ENCODE measurements at places on chromosomes 6 and 20.

- DNase-seq = no peak
Observed at GRCh38 chr20:31693987-31694661, 28.5 kb downstream of the BCL2L1 start.

GRCh38 chr6:141580131-141580530 is 552.6 kb upstream of the GJE1 start:
- DNase-seq = no peak

DNA sequence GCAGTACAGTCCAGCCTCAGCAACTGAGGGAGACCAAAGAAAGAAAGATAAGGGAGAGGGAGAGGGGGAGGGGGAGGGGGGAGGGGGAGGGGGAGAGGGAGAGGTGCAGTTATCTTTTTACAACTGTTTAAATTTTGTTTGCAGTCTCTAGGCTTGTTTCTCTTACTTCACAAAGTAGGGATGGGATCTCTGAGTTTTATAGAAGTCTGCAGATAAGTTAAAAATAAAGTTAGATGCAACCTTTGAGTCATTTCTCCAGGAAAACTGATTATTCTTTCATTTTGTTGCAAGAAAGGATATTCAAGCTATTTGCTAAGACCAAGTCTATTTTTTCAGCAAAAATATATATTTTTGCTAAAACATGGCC is 487.3 kb downstream of the ADGRB3 start:
- DNase-seq = no peak

GRCh38 chr6:12909833-12910232 is 193.3 kb downstream of the PHACTR1 start:
- DNase-seq = no peak

GRCh38 chr6:18893540-18894269 is 506.6 kb downstream of the RNF144B start:
- DNase-seq = no peak

GRCh38 chr6:46953921-46954320 is 32.2 kb upstream of the ADGRF5 start:
- DNase-seq = no peak

DNA sequence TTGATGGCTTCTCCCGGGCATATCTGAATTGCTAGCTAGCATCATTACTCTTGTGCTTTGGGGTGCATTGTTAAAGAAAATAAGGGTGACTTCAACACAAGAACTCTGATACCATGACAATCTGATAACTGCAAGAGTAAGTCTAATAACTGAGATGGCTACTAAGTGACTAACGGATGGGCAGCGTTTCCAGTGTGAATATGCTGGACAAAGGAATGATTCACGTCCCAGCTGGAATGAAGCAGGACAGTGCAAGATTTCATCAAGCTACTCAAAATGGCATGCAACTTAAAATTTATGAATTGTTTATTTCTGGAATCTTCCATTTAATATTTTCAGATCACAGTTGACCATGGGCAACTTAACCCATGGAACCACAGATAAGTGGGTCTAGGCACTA is 31.7 kb downstream of the MOXD1 start:
- no peak for DNase-seq

- no peak for DNase-seq
Observed at GRCh38 chr6:21840428-21840827, 246.9 kb downstream of the SOX4 start.

DNA sequence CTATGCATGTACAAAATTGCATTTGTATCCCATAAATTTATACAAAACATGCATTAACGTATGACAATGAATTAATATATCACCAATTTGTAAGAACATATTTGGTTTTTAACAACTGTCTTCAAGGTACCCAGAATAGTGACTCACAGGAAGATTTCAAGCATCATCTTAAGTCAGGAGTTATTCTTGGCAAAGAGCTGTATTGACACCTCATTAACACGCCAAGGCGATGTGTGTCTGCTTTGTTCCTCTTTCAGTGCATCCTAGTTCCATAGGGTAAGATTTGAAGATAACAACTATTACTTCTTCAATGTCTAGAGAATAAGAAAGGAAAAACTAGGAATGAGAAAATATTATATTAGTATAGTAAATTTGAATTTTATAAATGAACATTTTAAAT is 35.8 kb upstream of the TPD52L1 start:
- no peak for DNase-seq

DNA sequence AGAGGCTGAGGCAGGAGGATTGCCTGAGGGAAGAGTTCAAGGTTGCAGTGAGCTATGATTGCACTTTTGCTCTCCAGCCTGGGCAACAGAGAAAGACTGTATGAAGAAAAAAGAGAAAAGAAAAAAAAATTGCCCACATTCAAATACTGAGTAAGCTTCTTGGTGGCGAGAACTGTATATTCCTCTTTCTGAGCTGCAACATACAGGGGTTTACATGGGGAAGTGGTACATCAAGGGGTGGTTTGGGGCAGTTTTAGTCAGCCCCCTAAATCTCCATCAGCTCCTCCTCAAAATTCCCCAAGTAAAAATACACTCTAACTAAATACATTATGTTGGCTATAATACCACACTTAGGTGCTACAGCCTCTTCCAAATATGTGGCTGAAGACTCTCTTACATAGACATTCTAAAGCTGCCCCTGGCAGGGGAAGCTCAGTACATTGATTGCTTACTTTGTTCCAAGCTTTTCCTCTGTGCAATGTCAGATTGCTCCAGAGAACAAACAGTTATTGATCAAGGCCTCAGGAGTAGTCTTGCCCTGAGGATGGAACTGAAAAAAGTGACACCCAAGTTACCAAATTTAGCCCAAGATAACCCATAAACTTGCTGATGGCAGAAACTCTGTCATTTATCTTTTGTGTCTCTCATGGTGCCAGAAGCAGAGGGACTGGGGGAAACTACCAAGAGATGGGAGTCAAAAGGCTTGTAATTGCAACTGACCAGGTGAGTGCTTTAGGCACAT is 107.4 kb upstream of the RIPOR2 start:
- DNase-seq = no peak

GRCh38 chr20:33249456-33249855 is 13.7 kb downstream of the BPIFA1 start:
- no peak for DNase-seq

DNA sequence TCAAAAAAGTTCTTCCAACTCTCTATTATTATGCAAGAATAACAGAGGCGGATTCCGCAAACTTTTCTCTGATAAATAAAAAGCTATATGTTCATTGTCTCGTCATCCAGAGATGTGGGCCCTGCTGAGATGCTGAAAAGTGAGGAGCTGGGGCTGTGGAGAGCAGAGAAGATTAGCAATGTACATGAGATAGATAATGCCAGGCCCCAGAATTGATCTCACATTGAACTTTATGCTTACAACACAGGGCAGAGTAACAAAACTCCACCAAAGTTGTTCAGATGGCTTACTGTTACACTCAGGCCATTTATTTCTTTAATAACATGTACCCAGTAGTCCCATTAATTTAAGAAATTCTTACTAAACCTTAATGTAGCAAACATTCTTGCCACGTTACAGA is 32.7 kb upstream of the RIN2 start:
- DNase-seq = no peak

- DNase-seq = no peak
Observed at GRCh38 chr20:49886571-49887213, 28.6 kb downstream of the SPATA2 start.

GRCh38 chr6:4480788-4481735 is 295.1 kb upstream of the CDYL start:
- DNase-seq = no peak

All from NCI-H2107 (cell line).